HFFc6 (cell line): ENCODE measurements at places on chromosomes 1 and 21. TPM values are rescaled to one million over a fixed set of nuclear protein-coding genes. Genes with fewer than 3 reads are reported as not detected.

The BMP8A gene
- not detected in 3 replicates for total RNA-seq

The ASCL5 gene
- total RNA-seq, result not detected in 3 replicates

DNA sequence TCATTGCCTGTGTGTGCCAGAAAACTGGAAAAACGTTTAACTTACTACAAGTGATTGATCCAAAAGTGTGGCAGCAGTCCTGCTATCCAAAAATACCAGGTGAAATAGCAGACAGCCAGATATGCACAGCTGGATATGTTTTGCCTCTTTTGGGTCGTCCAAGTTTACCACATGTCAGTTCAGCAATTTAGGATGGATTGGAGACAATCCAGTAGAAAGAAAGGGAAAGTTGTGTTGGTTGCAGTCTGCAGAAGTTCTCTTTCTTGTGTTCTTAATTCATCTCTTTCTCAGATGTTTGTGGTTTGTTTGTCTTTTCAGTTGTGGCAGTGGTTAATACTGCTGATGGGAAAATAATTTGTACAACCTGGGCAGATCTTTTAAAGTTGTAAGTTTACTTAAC, 645.0 kb downstream of the PTPRC start:
- DNase-seq, result no peak
- H3K36me3 ChIP-seq, result no peaks in the 10 kb centered on the region
- H3K4me1 ChIP-seq, result peaks cover 39% of the 10 kb centered on the region
- no peak overlapping the region for H3K27ac ChIP-seq
- H3K4me3 ChIP-seq, result no peak overlapping the region

GRCh38 chr1:100347009-100347966, 5.0 kb upstream of the CDC14A start:
- no peak overlapping the region; the same call in 1 of the 2 replicates for H3K27ac ChIP-seq
- DNase-seq, result no peak
- no peaks in the 10 kb centered on the region for H3K36me3 ChIP-seq
- H3K27me3 ChIP-seq, result peaks cover 12% of the 10 kb centered on the region
- H3K4me1 ChIP-seq, result peaks cover 16% of the 10 kb centered on the region
- H3K4me3 ChIP-seq, result no peak overlapping the region
